ENCODE measurements at places on chromosomes 1 and 21.

DNA sequence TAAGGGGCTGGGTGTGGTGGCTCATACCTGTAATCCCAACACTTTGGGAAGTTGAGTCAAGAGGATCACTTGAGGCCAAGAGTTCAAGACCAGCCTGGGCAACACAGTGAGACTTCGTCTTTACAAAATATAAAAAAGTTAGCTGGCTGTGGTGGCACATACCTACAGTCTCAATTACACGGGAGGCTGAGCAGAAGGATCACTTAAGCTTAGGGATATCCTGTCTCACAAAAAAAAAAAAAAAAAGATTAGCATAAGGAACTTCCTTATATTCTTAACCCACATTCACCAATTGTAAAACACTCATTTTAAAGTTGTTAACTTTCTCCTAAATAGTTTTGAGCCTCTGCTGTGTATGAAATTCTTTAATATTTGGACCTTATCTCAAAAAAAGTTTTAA lies 53.1 kb downstream of the ABCD3 start:
- DNase-seq: no peak

GRCh38 chr1:2447276-2448097 lies 28.6 kb upstream of the PLCH2 start:
- DNase-seq: no peak

DNA sequence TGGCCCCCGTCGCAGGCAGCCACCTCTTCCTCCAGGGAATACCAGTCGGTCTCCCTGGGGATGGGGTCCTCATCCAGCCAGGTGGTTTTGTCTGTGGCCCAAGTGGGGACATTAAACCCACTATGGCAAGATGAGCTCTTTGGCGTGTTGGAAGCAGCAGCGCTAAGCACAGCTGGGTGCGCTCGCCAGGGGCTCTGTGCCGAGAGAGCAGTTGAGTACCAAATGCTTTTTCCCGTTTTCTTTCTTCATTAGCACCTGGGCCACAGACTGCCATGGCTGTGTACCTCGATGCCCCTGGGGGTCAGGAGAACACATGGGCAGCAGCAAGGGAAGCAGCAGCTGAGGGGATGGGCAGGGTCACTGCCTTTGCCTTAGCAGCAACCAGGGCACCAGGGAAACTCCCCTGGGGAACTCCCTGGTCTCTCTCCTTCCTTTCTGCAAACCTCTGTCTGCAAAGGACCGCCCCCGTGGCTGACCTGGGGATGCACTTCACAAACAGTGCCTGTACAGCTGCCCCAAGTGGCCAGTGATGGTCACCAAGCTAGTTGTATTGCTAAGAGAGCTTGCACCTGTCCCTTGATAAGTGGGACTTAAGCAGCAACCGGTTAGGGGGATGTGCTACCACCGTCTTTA lies 31.1 kb downstream of the EDARADD start:
- peak; percentile 62 for DNase-seq

DNA sequence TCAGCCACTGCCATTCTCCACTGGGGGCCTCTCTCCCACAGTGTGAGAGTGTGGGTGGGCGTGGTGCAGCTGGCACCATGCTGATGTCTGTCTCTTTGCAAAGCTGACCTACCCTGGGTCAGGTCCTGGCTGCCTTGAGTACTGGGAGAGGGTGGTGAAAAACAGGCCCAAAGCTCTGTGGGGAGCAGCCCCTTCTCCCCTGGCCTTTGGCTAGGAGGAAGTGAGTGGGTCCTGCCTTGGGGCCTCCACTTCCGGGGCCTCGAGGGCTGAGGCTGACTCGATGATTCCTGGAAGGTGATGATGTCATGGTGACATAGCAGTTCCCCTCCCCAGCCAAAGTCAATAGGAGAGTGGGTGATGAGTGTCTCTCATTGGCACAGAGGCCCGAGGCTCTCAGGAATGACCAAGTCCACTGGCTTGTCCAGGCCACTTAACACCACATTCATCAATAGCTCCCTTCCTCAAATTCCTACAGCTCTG lies 53.0 kb downstream of the IER5 start:
- no peak for DNase-seq

DNA sequence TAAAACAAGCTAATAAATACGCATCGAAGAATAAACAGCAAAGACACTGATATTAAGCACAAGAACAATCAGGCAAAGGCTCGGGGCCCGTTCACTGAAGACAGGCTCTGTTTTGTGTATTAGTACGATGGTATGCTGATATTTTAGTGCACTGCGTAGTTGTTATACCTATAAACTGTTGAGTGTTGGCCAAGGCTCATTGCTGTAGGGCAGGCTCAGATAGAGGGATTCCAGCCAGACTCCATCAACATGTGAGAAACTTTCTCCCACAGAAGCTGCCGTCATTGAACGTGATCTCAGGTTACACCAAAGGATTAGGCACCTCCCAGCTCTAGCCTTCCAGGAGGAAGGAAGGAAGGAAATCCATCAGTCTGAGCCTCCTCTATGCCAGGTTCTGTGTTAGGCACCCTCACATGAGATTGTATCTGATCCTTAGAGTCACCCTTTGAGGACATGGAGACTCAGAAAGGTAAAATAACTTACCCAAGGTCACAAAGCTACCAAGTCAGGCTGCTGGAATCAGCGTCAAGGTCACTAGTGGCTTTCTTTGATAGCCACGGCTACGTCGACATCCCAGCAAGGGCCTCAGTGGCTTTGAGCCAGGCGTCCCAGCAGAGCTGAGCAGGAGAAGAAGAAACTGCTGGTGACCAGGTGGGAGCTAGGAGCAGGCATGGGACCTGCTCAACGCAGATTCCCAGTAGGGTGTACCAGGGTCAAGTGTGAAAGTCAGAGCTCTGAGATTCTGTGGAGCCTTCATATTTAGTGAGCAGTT lies 14.8 kb downstream of the BCAR3 start:
- DNase-seq: no peak

DNA sequence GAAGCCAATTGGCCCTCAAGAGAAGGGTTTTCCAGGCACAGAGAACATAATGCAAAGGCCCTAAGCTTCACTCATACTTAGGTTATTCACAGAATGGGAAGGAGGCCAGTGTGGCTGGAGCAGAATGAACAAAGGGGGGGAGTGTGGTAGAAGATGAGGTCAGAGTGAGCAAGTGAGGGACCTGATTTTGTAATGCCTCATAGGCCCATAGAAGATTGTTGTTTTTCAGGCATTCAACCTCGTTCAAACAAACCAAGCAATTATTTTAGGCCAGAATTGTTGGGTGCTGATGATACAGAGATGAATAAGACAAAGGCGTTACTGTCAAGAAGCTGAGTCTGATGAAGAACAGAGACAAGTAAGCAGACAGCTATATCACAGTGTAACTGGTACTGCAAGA lies 54.5 kb upstream of the RAP1A start:
- no peak for DNase-seq

GRCh38 chr1:91744953-91745639 lies 140.9 kb downstream of the TGFBR3 start:
- DNase-seq: no peak

GRCh38 chr1:231969076-231969475 lies 342.5 kb downstream of the DISC1 start:
- DNase-seq: no peak

- no peak for DNase-seq
These were observed 87.0 kb downstream of the NMNAT2 start for GRCh38 chr1:183331091-183331742.

DNA sequence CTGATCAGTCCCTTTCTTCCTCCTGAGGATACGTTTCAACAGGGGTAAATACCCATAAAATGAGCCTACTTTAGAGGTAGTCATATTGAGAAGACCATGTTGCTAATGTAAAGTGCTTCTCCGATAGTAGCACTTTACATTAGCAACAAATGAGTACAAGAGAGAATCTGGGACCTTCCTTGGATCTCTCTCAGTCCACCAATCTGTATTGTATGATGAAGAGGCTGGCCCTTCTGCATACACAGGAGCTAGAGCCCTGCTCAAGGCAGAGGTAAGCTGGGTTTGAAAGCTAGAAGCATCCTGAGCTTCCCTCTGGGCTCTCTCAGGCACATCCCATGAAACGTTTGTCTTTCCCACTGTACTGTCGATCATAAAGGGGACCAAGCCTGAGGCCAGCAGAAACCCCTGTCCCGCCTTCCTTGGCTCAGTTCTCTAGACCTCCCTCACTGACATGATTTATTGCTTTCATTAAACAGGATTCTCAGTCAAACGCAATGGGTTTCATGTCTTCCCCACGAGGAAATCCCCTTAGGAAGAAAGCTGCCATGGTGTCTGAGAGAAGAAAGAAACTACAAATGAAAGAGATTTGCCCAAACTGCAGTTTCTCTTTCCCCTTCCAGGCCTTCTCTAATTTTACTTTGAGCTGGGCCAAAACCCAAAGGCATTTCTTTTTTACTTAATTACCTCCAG lies 62.8 kb upstream of the BCAR3 start:
- DNase-seq: no peak
